T-helper 1 cell treated with Interleukin-12 subunit alpha and Interleukin-12 subunit beta and Interleukin-4 antibody, amounts not matched to agents 30 ng/mL and 1 ng/mL, for 36 hours (primary cell): ENCODE measurements at places on chromosomes 1 and 21. TPM values are rescaled to one million over a fixed set of nuclear protein-coding genes. Genes with fewer than 3 reads are reported as not detected.

The LCE1B gene
- total RNA-seq = not detected in 2 replicates

The MX2 gene
- total RNA-seq = 66.3 and 74.2 TPM in 2 replicates

The TMEM51 gene
- 0.10 and 0.24 TPM in 2 replicates for total RNA-seq

The GBP1 gene
- total RNA-seq = 209 TPM in 2 replicates

The TMPRSS3 gene
- 5.8 and 7.8 TPM in 2 replicates for total RNA-seq

The KLHDC8A gene
- not detected in 2 replicates for total RNA-seq

The AQP10 gene
- total RNA-seq = not detected in 2 replicates

The KIAA0040 gene
- 88.7 and 99.0 TPM in 2 replicates for total RNA-seq

The CFAP74 gene
- not detected in 2 replicates for total RNA-seq

The CHAF1B gene
- total RNA-seq = 18.5 and 18.6 TPM in 2 replicates

The CLEC20A gene
- total RNA-seq = not detected in 2 replicates

The HSF2BP gene
- 0.44 and 0.71 TPM in 2 replicates for total RNA-seq

The TEX38 gene
- total RNA-seq = 0.34 TPM in 1 of 2 replicates, not detected in the other

The HMGCL gene
- 22.4 and 23.4 TPM in 2 replicates for total RNA-seq

The TSEN15 gene
- total RNA-seq = 50.1 and 56.6 TPM in 2 replicates

The PER3 gene
- 2.5 and 3.8 TPM in 2 replicates for total RNA-seq

The HTR6 gene
- total RNA-seq = not detected in 2 replicates

The WNT2B gene
- total RNA-seq = 0.24 and 0.27 TPM in 2 replicates

The OR10Z1 gene
- not detected in 2 replicates for total RNA-seq

The ATP1A2 gene
- not detected in 2 replicates for total RNA-seq

The LAMC1 gene
- total RNA-seq = 0.37 and 0.51 TPM in 2 replicates

The KRTAP19-3 gene
- total RNA-seq = not detected in 2 replicates

The RPF1 gene
- 41.4 and 41.8 TPM in 2 replicates for total RNA-seq

The PLPPR4 gene
- total RNA-seq = not detected in 2 replicates

The ZBTB7B gene
- total RNA-seq = 158 and 173 TPM in 2 replicates

The HCRTR1 gene
- not detected in 2 replicates for total RNA-seq

The ACTL8 gene
- total RNA-seq = not detected in 2 replicates

The CLCA1 gene
- total RNA-seq = not detected in 2 replicates

The GUK1 gene
- 227 and 238 TPM in 2 replicates for total RNA-seq

The RBP7 gene
- total RNA-seq = not detected in 2 replicates

The BCAN gene
- total RNA-seq = not detected in 2 replicates

The MFAP2 gene
- not detected in 2 replicates for total RNA-seq

The MEX3A gene
- total RNA-seq = 0.07 TPM in 1 of 2 replicates, not detected in the other

The FCRL6 gene
- total RNA-seq = 0.34 and 0.49 TPM in 2 replicates

The LYST gene
- 51.0 and 53.5 TPM in 2 replicates for total RNA-seq

The PHLDA3 gene
- 28.1 and 29.4 TPM in 2 replicates for total RNA-seq

The ADAM30 gene
- total RNA-seq = not detected in 2 replicates

The KCNAB2 gene
- 289 and 295 TPM in 2 replicates for total RNA-seq

The ASPM gene
- total RNA-seq = 49.0 and 49.2 TPM in 2 replicates

The SELP gene
- total RNA-seq = 0.15 and 0.24 TPM in 2 replicates

The TAS1R1 gene
- not detected in 2 replicates for total RNA-seq

The PRKAA2 gene
- total RNA-seq = not detected in 2 replicates

The PCP4L1 gene
- total RNA-seq = 0.15 and 0.29 TPM in 2 replicates

The FCRL5 gene
- not detected in 2 replicates for total RNA-seq

The PCP4 gene
- not detected in 2 replicates for total RNA-seq

The A3GALT2 gene
- total RNA-seq = not detected in 2 replicates

The SLC50A1 gene
- total RNA-seq = 27.9 and 32.5 TPM in 2 replicates

The DESI2 gene
- 24.7 and 26.9 TPM in 2 replicates for total RNA-seq

The DPT gene
- not detected in 2 replicates for total RNA-seq

The AMY2B gene
- total RNA-seq = 6.5 and 7.1 TPM in 2 replicates

The MINDY1 gene
- 27.0 and 27.4 TPM in 2 replicates for total RNA-seq

The S100A12 gene
- not detected in 2 replicates for total RNA-seq
